Right hindlimb (tissue), 1 donor: ENCODE measurements at places on chromosomes 11 and 22.

DNA sequence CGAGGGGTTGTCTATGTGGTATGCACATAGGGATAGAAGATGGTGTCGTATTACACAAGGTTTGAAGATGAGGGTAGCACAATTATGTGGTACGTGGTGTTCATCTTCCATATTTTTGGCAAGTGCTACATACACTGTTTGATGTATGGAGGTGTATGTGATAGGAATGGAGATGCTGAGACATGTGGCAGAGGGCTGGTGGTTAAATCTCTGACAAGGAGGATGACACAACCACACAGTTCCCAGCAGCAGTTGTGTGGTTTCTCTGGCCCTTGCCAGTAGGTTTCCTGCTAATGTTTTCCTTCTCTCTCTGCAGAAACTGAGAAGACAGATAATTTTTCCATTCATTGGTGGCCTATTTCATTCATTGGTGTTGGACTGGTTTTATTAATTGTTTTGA lies 17.0 kb downstream of the NCR3LG1 start:
- DNase-seq = no peak

- no peak for DNase-seq
These were observed 2.9 kb upstream of the BTBD10 start for GRCh38 chr11:13465909-13466371.

DNA sequence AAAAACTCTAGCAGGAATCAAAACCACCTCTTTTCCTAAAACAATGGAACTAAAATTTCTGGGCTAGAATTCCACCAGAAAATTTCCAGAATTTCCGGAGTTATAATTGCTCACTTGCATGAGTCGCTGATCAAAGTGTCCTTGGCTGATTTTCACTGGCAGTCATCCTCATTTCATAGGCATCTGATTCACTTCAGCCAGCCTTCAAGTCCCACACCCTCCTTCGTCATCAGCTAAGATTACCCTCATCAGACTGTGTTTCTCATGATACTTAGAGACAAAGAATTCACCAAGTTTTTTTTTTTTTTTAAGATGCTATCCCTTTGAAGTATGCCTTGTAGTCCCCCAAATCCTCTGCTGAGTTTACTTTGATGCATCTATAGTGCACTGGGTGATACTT lies 71.5 kb upstream of the RAB38 start:
- DNase-seq = no peak

DNA sequence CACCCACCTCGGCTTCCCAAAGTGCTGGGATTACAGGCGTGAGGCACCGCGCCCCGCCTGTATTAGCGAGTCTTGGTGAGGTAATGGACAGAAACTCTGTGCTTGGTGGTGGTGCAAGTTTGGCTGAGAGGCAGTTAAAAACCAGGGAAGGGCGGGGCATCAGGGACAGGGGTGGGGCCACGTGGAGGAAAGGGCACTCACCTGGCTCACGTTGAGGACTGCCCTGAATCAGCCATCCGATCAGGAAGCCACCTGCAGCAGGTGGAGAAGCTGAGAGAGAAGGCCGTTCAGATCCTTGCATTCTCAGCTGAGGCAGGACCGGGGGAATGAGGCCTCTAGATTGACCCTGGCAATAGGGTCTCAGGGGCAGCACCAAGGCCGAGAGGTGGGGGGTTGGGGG lies 12.1 kb upstream of the CHRM1 start:
- no peak for DNase-seq

DNA sequence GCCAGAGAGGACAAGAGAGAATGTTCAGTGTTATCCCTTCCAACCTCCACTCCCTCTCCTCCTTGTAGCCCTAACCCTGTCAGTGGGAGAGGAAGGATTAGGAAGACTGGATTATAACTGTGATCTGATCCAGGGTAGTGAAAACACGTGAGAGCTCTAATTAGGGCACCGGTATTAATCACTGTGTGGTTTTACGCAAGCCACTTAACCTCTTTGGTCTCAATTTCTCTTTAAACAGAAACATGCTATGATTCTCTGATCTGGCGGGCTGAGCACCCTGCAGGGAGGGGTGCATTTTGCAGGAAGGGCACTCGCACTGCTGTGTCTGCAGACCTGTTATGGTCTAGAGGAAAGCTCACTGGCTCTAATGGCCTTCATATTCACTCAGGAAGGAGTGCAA lies 11.5 kb downstream of the RPL27A start:
- DNase-seq = no peak

DNA sequence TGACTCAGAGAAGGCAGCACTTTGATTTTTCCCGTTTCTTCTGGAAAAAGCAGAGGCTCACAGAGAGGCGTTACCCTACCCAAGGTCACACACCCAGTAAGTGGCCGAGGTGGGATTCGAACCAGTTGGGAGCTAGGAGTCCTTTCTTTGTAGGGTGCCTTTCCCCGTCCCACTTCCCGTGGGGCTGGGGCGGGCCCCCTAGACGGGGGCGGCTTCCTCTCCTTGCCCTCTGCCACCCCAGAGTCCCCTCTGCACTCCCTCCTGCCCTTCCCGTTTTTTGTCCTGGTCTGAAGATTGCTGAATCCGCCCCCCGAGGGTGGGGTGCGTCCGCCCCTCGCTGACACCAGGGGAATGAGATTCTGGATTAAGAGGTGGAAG lies 747 bp downstream of the TPCN2 start:
- no peak for DNase-seq
